ENCODE measurements at places on chromosomes 12 and 14.

DNA sequence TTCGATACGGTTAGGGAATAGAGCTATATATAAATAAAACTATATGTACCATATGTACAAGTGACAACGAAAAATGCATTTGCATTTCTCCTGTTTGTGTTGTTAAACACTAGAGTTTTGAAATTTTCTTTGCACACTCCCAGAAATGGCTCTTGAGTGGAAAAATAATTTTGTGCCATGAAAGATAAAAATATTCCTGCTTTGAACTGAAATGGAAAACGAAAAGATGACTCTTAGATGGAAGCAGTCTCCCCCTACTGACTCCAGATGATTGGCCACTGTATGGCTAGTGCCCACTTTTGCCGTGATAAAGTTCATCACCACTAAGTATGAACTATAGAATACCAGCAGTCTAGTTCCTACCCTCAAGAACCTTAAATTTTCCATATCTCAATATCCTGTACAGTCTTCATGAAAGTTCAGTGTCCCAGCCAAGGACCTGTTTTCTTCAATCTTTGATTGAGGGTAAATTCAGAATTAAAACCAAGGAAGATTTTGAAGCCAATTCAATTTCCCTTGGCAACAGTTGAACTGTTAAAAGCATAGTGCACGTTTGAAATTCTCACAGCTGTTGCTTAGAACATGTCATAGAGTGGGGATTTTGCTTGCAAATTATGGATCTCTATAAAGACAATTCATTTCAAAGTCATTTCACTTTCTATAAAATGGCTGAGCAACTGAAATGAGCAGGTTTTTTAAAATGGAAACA is 1.6 kb upstream of the PPP2R5E start:
- no peak for DNase-seq

- no peak for DNase-seq
Measured at GRCh38 chr12:68641138-68641537, 30.4 kb downstream of the RAP1B start.

GRCh38 chr12:72315858-72316257 is 43.7 kb downstream of the TRHDE start:
- no peak for DNase-seq

- no peak for DNase-seq
Measured at GRCh38 chr12:107543416-107543815, 142.2 kb upstream of the PWP1 start.

GRCh38 chr12:93583627-93584392 is 11.3 kb downstream of the SOCS2 start:
- DNase-seq = no peak

DNA sequence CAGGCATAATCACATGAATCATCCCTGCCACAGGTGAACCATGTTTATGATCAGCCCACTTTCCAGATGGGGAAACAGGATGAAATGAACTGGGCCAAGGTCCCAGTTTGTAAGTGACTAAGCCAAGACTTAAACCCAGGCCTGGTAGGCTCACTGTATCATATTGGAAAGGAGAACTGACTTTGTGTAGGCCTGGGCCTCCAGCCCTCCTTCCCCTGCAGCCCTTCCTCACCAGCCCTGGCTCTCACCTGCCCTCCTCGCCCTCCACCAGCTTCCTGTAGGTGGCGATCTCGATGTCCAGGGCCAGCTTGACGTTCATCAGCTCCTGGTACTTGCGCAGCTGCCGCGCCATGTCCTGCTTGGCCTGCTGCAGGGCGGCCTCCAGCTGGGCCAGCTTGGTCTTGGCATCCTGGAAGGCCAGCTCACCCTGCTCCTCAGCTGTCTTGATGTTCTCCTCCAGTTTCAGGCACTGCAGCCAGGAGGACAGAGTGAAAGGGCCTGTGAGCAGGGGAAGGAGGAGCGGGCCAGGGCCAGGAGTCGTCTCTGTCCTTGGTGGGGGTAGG is 19.8 kb downstream of the KRT80 start:
- peak; percentile 52 for DNase-seq

DNA sequence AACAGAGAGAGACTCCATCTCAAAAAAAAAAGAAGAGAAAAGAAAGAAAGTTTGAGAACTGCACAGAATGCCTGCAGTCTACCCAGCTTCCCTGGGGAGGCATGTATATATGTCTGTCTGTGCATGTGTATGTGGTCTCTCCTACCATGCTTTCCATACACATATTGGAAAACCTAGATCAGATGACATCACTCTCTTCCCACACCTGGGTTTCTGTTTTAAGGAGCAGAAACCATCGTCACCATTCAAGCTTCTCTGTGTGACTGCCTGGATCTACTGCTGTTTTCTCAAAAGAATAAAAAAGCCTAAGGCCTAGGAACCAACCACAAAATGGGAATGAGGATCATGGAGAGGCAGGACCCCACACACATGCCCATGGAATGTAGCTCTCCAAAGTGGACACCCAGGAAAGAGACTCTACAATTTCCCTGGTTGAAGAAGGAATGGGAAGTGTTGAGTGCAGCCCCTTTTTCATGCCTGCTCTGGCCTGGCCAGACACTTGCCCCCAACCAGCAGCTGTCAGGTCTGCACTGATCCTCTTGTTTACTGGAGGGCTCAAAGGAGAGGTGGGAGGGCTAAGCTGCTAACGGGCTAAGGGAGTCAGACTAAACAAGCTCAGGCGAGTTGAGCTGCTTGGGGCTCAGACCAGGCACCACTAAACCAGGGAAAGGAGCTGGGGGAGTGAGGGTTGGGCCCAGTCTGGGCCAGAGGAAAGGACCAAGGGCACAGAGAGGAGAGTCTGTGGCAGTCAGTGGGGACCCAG is 7.7 kb upstream of the PCK2 start:
- no peak for DNase-seq

GRCh38 chr14:77005559-77005958 is 22.9 kb downstream of the IRF2BPL start:
- DNase-seq = no peak

- no peak for DNase-seq
Measured at GRCh38 chr12:66066137-66066928, 64.2 kb downstream of the LLPH start.

DNA sequence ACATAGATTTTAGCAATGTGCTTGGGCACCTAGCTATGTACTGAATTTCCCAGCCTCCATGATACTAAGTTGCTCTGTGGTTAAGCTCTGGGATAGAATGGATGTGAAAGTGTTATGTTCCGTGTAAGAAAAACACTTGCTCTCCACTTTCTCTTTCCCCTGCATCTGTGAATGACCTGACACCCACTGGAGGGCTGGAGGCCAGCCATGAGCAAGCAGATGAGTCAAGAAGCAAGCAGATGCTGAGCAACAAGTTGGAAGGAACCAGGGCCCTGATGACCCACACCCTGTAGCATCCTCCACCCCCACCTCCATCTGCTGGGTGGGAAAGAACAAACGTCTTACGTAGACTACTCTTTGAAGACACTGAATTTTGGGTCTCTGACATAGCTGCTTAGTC is 56.6 kb downstream of the EID3 start:
- no peak for DNase-seq

DNA sequence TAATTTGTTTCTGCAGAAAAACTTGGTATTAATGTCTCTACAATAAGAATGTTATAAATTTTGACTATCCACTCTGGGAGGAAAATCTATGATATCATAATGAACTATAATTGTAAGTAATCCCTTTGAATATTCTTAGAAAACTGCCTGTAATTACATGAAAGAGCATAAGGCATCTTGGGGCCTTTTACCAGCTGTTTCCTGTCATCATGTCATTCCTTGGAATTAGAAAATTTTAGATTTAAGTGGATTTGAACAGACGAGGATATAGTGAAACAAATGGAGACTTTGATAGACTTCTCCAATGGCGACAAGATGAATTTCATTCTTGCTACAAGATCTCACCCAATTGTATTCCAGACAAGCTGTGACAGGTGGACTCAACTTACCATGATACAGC is 423.4 kb upstream of the FLRT2 start:
- DNase-seq = no peak

- DNase-seq = no peak
Measured at GRCh38 chr14:63737582-63738006, 9.7 kb upstream of the SGPP1 start.

- DNase-seq = no peak
Measured at GRCh38 chr12:83199069-83199468, 512.4 kb downstream of the TMTC2 start.
